ENCODE measurements at places on chromosomes 7 and 10.
A peak's percentile ranks its signal among the peaks of the same experiment; 100 is the strongest.

DNA sequence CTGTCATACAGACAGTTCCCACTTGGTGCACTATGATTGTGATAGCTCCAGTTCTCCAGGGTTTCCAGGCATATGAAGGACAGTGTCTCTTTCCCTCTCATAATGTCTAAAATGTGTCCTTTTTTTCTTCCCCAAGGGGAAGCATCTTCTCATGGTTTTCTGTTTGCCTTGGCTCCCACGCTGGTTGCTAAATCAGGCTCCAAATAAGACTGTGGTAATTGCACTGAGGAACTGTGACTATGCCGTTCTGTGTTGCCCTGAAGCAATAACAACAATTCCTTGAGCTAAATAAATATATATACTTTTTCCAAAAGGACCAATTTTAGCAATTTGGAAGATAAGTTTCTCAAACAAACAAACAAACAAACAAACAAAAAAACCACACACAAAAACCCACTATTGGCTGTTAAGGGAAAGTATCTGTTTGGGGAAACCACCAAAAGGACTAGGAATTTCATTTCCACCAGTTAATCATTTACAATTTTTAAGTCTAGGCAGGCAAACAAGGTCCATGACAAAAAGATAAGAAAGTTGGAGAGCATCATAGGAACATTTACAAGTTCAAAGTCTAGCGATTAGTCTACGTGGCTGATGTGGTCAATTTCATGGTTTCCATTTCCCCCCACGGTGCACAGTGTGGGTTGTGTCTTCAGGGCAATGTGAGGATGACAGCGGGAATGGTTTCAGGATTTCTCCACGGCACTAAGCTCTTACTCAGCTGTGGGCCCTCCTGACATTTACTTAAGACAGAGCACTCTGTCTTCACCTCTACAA, 62.4 kb downstream of the THNSL1 start:
- DNase-seq = no peak

- DNase-seq = no peak
Observed at GRCh38 chr10:102648889-102649796, 4.9 kb downstream of the TRIM8 start.

GRCh38 chr7:151724920-151725584, 151.9 kb downstream of the PRKAG2 start:
- DNase-seq = no peak

DNA sequence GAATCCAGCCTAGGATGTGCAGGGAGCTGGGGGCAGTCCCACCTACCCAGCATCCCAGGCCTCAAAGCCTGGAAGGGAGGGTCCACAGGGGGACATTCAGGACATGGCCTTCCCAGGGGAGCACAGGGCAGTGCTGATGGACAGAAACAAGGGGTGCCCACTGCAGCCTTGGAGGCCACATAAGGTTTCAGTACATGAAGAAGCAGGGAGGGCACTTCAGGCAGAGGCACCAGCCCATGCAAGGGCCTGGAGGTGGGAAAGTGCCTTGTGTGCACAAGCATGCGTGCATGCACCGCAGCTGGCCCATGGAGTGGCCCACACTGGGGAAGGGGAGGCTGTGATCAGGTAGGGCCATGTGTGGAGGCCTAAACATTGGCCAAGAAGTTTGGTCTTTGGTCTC, 9.1 kb downstream of the C10orf105 start:
- no peak for DNase-seq

DNA sequence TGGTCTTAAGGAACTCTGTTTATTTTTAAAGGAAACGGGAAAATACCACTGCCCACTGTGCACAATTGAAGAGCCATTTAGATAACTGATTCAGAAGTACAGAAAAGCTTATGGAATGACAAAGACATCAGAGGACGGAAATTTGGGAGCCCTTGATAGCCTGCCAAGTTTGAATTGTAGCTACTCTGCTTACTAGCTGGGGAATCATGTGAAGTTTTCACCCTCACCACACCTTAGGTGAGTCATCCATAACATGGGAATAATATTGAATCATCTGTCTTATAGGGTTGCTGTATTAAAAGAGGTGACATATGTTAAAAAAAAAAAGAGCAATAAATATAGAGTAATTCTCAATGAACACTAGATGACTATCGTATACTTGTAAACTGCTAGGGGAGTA, 1104.2 kb downstream of the GATA3 start:
- no peak for DNase-seq

GRCh38 chr10:69464801-69465401, 13.6 kb downstream of the TSPAN15 start:
- no peak for DNase-seq

DNA sequence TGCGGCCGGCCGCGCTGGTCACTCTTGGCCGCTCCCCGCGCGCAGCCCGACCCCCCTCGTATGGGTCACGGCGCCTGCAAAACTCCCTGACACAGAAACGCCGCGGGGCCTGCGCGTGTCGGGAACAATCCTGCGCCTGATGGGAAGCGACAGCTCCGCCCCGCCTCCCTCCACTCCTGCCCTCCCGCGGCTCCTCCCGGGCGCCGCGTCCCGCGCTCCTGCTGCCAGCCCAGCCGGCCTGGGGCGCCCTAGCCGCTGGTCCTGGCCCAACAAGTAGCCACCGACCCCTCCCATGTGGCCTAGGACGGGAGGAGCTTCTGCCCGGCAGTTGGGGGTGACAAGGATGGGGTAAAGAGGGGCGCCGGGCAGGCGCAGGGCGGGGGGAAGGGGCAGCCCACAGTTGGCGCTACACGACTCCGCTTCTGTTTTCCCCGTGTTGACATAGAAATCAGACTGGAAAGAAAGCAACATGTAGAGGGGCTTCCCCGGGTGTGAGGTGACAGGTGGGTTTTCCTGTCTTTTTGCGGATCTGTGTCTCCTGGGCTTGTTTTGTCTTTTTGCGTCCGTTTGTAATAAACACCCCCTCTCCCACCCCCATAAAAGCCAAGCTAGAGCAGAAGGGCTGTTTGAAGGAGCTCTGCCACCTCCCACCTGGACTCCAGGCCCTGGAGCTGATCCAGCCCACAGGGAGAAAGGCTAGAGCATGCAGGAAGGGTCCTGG, 35.1 kb upstream of the PAX2 start:
- no peak for DNase-seq

DNA sequence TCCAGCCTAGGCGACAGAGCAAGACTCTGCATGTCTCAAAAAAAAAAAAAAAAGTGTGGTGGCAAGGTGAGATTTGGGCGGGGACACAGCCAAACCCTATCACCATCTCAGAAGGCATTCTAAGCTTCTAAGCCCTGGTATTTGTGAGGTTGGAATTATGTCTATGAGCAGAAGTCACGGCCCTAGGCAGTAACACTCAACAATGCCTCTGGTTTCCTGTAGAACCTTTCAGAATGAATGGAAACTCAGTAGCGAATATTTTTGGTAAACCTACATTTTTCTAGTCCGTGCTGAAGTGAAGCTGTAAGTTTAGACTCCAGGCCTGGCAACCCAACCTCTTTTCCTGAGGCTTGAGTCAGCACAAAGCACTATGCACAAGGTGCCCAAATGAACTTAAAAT, 88.3 kb downstream of the FAM107B start:
- no peak for DNase-seq

GRCh38 chr7:117129521-117129955, 176.2 kb downstream of the ST7 start:
- DNase-seq = no peak

- no peak for DNase-seq
Observed at GRCh38 chr10:79412516-79412915, 32.9 kb downstream of the ZCCHC24 start.

DNA sequence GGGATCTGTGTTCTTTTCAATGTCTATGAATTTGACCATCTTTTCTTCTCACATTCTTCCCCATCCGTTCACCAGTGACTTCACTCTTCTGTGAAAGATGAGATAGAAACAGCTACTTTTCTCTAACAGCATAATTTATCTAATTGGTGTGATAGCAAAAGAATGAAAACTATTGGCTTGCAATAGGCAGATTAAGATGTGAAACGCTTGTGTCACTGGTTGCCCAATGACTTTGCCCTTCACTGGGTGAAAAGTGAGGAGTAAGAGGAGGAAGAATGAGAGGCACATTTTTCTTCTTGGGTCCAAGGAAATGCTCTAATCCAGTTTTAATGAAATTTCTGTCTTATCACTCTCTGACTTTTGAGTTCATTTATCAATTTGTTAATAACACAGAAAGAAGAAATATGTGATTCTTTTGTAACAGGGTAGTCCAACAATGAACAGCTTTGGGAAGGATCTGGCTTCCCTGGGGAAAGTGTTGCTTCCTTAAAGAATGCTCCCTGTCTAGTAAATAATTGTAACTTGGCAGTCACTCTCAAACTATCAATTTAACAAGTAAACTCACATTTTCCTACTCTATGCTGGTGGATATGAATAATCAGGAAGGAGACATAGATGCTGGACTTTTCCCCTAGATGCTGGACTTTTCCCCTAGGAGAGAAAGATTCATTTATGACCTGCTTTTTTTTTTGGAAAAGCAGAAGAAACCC, 35.1 kb downstream of the BET1 start:
- DNase-seq = peak; percentile 11

- no peak for DNase-seq
Observed at GRCh38 chr7:832167-832967, at the start of gene SUN1. SUN1 (plus strand) TSS chr7:832476; CDS start chr7:832525, 49 bp downstream.

DNA sequence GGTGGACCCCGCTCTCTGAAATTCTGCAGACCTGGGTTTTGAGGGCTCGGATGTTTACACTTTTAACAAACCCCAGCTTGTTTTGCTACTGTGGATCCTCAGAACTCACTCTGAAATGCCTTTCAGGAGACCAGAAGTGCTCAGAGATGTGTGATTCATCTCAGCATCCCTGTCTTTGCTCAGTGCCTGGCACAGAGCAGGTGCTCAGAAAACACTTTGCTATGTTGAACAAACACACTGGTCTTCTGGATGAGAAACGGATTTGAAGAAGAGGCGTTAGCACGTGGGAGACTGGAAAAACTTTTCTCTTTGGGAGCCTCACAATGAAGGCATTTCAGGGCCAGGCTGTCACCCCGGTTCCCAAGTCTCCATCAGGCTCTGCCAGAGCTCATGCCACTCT, 53.3 kb downstream of the SH3PXD2A start:
- no peak for DNase-seq

DNA sequence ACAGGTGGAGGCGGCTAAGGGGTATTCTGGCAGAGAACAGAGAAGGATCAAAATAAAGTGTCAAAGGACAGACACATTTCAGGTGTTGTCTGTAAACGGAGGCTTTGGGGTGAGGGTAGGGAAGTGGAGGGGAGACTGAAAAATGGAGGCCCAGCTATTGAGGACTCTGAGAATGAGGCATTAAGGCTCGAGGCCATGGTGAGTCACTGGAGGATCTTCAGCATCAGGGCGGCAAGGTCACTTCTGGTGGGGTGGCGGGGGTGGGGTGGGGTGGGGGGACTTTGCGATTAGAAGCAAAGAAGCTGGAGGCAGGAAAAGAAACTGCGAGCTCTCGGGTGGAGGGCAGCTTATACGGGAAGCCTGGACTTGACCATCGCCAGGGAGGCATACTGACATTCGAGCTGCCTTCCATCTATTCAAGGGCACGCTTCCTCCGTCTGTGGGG, 58.4 kb upstream of the PCGF5 start:
- DNase-seq = no peak

DNA sequence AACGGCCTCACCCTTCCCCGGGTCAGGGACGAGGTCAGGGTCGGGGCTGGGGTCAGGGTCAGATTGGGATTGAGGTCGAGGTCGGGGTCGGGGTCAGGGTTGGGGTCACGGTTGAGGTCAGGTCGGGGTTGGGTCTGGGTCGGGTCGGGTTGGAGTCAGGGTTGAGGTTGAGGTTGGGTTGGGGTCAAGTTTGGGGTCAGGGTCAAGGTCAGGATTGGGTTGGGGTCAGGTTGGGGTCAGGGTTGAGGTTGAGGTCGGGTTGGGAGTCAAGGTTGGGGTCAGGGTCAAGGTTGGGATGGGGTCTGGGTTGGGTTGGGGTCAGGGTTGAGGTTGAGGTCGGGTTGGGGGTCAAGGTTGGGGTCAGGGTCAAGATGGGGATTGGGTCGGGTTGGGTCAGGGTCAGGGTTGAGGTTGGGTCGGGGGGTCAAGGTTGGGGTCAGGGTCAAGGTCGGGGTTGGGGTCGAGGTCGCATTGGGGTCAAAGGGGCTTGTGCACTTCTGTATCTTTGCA, 131.4 kb downstream of the VIPR2 start:
- no peak for DNase-seq

GRCh38 chr7:101650579-101651081, 21.5 kb upstream of the MYL10 start:
- no peak for DNase-seq

GRCh38 chr7:135333200-135333599, 99.6 kb downstream of the STRA8 start:
- no peak for DNase-seq
